ENCODE measurements at places on chromosomes 2 and 18.

DNA sequence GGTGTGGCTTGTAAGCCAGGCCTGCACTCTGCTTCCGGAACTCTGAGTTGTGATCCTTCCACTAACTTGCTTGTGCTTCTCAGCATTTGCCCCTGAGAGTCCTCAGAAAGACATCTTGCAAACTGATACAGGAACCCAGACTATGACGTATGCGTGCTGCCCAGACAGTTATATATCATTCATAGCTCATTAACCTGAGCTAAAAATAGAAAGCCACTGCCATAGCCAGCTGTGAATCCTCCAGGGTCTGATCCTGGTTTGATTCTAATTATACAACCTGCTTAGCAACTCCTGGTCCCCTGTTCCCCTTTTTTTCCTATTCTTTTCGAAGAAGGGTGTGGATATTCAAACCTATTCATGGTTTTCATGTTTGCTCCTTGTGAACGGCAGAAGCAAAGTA lies 63.7 kb downstream of the MARCHF4 start:
- DNase-seq = no peak

DNA sequence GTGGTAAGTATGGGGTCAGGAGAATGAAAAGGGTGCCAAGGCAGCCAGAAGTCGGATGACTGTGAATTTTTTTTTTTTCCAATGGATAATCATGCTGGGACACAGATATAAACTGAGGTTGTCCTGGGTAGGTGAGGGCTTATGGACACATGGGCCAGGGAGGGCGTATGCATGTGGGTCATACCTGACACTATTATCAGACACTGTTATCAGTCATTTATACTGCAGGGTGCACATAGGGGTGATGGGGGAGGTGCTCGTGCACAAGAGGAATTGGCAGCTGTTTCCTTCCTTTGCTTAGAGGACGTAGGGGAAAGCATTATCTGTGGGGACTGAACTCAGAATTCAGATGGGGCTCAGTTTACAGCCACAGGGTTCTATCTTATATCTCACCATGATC lies 10.1 kb downstream of the CTIF start:
- DNase-seq = no peak

DNA sequence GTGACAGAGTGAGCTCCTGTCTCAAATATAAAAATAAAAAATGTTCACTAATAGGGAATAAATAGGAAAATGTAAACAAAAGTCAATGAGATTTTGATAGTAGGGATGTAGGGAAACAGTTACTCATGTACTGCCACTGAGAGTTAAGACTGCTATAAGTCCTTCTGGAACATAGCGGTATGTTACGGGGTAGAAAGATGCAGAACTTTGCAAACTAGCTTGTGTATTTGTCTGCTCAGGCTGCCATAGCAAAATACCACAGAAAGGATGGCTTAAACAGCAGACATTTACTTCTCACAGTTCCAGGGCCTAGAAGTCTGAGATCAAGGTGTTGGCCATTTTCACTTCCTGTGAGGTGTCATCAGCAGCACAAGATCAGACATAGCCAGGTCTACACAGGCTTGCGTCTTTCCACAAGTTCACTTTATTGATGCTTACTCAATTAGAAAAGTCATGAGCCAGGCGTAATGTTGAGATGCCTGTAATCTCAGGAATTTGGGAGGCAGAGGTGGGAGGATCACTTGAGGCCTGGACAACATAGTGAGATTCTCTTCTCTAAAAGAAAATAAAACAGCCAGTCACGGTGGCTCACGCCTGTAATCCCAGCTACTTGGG lies 8.8 kb downstream of the TXNDC2 start:
- DNase-seq = no peak

DNA sequence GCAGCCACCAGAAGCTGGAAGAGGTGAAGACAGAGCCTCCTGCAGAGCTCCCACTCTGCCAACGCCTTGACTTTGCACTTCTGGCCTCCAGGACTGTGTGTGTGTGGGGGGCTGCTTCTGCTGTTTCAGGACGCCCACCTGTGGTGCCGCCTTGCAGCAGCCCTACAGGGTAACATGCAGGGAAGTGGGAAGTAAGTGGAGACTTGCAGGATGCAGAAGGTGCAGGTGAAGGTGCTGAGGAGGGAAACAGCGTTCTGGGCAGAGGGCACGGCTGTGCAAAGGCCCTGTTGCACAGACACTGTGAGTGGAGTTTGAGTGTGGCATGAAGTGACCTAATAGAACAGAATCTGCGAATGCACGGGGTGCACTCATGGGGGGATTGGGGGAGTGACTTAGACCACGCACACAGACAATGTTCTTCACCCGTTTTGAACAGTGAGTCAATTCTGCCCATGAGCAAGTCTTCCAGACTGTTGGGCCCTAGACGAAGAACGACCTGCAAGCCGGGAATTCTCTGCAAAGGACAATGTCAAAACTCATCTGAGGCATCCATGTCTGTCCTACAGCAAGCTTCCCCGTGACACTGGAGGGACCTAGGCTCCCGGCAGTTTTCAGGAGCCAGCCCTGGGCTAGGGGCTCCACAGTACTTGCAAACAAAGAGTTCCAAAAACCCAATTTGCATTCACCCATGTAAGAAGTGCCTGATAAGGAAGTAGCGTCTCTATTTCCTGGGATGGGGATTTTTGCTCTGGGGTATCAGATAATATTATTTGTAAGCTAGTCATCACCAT lies 19.0 kb downstream of the MBP start:
- no peak for DNase-seq

DNA sequence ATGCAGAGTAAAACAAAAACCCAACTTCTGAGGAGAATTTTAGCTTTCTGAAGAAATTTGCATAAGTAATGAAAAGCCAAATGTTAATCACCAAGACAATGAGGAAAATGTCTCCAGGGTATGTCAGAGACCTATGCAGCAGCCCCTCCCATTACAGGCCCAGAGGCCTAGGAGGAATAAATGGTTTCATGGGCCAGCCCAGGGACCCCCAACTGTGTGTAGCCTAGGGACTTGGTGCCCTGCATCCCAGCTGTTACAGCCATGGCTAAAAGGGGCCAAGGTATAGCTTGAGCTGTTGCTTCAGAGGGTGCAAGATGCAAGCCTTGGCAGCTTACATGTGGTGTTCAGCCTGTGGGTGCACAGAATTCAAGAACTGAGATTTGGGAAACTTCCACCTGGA lies 1256.9 kb upstream of the PIK3C3 start:
- no peak for DNase-seq

DNA sequence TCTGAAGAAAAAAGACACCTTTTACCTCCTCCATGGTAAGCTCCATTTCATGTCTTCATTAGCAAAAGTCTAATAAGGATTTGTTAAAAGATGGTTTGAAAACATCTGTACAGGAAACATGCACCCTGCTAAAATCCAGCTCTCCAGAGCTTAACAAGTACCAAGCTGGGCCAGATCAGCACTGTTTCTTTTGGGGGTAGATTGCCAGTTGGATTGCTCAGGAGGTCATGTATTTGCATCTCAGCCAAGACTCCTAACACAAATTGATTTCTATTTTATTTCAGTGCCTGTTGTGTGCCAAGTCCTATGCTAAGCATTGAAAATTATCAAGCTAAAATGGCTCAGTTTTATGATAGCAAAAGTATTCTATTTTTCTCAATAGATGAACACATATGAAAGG lies 3.4 kb upstream of the TMEM182 start:
- DNase-seq = no peak

- DNase-seq = no peak
Observed at GRCh38 chr2:217798191-217798590, 204.6 kb downstream of the TNS1 start.

DNA sequence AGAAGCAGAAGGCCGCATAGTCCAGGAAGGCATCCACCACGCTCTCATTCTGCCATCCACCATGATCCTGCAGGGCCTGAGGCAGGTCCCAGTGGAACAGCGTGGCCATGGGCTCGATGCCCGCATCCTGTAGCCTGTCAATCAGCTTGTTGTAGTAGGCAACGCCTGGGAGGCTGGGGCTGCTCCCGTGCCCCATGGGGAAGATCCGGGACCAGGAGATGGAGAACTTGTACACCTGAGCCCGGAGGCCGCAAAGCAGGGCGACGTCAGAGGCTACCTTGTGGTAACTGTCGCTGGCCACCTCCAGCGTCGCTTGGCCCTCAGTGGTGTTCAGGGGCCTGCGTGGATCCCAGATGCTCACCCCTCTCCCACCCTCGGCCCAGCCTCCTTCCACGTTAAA lies 19.5 kb downstream of the LCT start:
- DNase-seq = no peak

DNA sequence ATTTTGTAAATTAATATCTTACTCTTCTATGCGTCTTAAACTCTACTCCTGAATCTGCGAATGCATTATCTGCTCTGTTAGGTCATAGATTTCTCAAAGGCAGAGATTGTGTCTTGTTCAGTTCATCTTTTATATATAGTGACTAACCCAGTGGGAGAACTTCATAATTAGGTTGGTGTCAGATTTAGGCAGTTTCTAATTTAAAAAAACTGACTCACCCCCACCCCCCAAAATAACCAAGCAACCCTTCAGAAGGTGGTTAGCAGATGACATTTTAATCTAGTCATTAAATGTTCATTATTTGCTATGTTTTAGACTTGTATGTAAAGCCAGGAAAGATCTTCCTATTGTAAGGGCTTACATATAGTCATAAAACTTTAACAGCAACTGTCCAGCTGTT lies 10.4 kb downstream of the SERPINB12 start:
- DNase-seq = no peak

DNA sequence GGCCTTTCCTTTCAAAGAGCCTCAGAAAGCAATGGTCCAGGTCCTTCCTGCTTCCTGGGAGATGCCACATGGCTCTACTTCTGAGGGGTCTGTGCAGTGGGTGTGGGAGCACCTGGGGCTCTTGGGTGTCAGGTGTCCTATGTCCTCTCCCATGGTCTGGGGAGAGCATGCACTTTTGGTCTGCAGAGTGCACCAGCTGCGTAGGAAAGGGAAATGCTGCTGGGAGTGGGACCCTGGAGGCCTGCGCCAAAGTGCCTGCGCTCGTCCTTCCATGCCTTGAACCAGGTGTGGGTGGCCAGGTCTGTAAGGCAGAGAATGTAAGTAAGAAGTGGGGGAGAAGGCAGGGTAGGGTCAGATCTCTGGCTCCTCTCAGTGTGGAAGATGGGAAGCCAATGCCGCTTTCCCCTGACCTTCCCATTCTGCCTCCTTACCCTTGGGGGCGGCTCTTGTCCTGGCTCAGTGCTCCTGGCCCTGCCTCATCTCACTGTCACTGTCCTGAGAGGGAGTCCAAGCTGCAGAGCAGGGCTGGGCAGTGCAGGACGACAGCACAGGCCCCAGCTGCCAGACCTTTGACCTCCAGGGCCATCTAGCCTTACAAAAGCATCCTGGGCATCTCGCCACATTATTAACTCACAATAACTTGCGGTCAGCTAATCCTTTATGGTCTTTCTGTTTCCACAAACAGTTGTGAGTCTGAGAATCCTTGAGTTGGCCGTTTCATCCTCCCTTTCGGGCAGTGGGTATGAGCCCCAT lies 6.6 kb upstream of the PROM2 start:
- DNase-seq = no peak

- DNase-seq = no peak
Observed at GRCh38 chr18:11388755-11389680, 220.4 kb upstream of the SLC35G4 start.

DNA sequence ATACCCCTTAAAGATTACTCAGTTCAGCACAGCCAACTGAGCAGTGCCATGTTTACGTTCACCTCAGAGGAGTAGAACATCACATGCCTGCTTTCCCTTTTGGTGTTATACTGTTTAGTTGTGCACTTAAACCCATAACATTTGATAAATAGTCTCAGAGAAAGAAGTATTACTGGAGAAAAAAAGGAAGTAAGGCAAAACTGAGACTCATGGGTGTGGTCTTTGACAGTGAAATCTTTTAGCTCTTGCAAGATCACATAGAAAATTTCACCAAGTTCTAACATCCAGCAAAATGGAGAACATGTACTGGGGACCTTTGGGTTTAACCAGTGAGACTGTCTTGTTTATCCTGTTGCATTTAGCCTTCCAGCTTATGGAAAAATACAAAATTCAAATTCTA lies 5.6 kb downstream of the TANK start:
- DNase-seq = no peak

DNA sequence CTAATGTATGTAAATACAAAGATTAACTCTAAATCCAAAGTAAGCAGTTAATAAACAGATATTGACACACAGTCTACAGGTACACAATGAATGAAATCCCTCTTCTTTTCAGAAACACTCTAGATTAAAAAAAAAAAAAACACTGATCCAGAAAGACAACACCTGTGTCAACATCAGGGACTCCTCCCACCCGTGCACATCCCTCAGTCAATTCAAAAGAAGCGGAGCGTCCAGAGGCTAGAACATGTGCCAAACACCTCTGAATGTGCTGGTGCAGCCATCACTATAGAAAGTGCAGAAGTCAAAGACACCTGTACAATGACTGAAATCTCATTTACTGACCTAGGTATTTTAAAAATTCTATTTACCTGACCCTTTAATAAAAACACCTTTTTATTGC lies 622.6 kb upstream of the ID2 start:
- DNase-seq = no peak

DNA sequence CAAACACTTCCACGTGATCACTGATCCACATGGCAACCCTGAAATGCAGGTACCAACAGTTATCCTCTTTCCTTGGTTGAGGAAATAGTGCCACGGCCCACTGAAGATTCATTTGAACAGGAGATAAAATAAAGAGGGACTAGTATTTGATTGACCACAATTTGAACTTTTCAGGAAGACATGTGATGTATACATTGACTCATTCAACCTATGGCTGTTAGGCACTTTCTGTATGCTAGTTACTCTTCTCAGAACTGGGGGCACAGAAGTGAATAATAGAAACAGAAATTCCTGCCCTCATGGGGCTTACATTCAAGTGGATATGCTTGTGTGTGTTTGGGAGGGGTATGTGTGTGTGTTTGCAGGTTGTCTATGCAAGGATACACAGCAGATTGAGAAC lies 199.6 kb downstream of the PRKCE start:
- no peak for DNase-seq

DNA sequence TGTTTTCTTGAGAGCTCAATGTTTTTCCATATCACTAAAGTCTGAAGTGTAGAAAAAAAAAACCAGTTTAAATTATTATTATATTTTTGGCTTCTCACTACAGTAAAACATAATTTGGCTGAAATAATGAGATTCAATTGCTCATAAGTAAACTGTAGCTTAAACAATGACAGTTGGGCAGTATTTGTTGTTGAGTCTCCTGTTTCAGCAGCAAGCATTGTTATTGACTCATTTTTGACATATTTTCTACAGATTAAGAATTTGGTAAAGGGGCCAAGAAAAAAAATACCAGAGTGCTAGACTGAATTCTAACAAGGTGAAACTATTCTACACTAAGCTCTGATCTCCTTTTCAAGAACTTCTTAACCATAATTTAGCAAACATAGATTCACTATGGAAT lies 2070.4 kb upstream of the CELF4 start:
- DNase-seq = no peak

DNA sequence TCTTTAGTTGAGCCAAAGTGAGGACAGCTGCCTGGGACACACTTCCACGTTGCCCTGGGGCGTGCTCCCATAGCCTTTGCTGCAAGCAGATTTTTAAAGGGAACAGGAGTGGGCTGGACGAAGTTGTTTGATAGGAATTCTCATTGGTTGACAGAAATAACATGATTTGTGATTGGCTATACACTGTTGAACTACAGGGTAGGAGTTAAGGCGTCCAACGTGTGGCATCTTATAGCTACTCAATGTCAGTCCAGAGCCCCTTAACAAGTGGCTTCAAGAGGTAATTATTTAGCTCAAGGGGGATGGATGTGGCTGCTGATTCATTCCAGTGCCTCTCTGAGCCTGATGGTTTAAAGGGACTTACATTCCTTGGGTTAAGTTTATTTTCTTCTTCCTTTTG lies 65.5 kb downstream of the ACAA2 start:
- no peak for DNase-seq

Data from activated T-helper 1 cell treated with anti-CD3 and anti-CD28 coated beads, Interleukin-2, amount 50 U/mL, for 16 hours (primary cell).